CD8-positive, alpha-beta memory T cell (primary cell): ENCODE measurements at places on chromosomes 2 and 18. TPM values are rescaled to one million over a fixed set of nuclear protein-coding genes. Genes with fewer than 3 reads are reported as not detected.
A peak's percentile ranks its signal among the peaks of the same experiment; 100 is the strongest.

GRCh38 chr2:159773426-159773825 lies 24.6 kb downstream of the CD302 start:
- no peak for DNase-seq
- H3K4me1 ChIP-seq, result no peaks in the 10 kb centered on the region
- no peak overlapping the region for H3K4me3 ChIP-seq
- no peaks in the 10 kb centered on the region for H3K36me3 ChIP-seq

The GBX2 gene
- not detected for total RNA-seq

GRCh38 chr2:128196471-128196931 lies 105.5 kb downstream of the UGGT1 start:
- no peak overlapping the region for H3K4me3 ChIP-seq
- no peak for DNase-seq
- H3K4me1 ChIP-seq, result peaks cover 26% of the 10 kb centered on the region
- H3K27me3 ChIP-seq, result no peaks in the 10 kb centered on the region
- H3K27ac ChIP-seq, result no peak overlapping the region

DNA sequence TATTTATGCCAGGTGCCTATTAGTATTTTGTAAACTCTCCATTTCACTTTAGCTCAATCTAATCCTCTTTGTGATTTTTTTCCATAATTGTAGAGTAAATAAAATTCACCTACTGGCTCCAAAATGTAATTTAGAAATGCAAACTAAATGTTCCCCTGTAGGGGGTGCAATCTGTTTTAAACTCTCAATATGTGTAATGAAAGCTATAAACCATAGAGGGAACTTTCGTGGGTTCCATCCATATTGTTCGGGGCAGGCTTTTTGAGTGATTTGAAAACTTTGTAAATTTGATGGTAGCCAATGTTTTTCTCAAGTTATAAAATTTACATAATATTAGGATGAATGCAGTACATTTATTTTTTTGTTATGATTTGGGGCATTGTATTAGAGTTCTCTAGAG lies 49.4 kb downstream of the TSPYL6 start:
- no peak overlapping the region for H3K4me3 ChIP-seq
- no peaks in the 10 kb centered on the region for H3K4me1 ChIP-seq

DNA sequence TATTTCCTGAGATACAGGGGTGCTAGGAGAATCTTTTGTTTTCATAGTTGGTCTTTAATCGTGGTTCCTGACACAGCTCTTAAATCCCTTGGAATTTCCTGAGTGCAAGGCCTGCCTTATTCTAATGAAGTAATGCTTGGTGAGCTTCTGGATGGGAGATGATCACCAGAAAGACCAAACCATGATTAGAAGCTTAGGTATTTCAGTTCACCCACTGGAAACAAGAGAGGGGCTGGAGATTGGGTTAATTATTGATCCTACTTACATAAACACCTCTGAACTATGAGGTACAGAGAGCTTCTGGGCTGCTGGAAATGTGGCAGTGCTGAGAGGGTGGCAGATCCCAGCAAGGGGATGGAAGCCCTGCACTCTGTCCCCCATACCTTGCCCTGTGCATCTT lies 406.8 kb downstream of the THSD7B start:
- no peak overlapping the region for H3K27ac ChIP-seq
- no peak for DNase-seq
- no peaks in the 10 kb centered on the region for H3K27me3 ChIP-seq
- no peaks in the 10 kb centered on the region for H3K4me1 ChIP-seq
- H3K36me3 ChIP-seq, result no peaks in the 10 kb centered on the region

DNA sequence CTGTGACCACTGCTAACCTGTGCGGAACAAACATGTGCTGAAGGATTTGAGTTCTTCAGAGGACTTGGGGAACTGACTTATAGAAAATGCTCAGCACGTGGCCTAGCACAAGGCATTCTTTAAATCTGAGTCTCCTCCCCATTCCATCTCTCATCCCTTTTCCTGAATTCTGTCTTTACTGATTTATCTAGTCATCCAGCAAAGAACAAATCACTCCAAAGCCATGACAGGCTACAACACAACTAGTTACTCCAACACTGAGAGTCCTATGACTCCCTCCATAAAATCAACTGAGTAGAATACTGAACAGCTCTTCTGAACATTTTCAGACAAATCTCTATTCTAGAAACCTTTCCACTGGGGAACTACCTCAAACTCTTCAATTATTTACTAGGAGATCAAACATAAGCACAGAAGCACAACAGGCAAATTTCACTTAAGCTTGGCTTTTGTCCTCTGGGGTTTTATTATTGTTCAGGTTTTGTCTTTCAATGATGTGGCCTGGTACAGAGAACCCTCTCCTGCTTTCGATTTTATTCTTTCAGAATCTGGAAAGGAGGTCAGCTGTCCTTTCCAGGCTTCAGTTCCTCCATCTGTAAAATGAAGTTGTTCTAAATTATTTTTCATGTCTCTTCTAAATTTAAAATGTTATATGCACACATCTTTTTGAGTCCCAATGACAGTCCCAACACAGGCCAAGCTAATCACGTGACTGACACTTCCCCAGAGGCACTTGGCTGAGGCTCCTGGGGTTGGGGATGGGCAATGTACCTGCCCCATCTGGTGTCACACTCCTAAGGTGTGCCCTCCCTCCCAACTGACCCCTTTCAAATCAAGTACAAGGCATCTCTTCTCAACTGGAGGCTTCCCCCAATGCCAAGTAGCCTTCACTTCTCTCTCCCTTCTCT lies 31.8 kb downstream of the RNU4ATAC start:
- H3K4me3 ChIP-seq, result no peak overlapping the region
- no peaks in the 10 kb centered on the region for H3K27me3 ChIP-seq
- H3K27ac ChIP-seq, result no peak overlapping the region
- H3K36me3 ChIP-seq, result no peaks in the 10 kb centered on the region
- no peak for DNase-seq
- H3K4me1 ChIP-seq, result no peaks in the 10 kb centered on the region

DNA sequence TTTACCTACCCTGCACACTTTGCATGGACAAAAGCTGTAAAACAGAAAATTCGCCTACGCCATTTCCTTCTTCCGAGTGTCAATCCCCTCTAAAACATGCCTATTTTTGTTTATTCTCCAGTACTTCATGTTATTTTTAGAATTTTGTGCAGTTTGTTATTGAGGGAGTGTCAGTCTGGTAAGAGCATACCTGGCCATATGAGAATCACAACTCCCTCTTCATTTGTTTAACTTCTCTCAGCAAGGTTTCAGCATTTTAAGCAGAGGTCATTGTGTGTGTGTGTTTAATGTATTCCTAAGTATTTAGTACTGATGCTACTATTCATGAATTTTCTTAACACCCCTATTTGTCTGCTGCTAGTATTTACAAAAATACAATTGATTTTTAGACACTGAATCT lies 49.4 kb downstream of the SMAD2 start:
- H3K4me3 ChIP-seq, result no peak overlapping the region
- DNase-seq, result no peak
- no peaks in the 10 kb centered on the region for H3K4me1 ChIP-seq
- no peak overlapping the region for H3K27ac ChIP-seq

The IL36G gene
- total RNA-seq, result not detected

The PLGLB2 gene
- total RNA-seq, result 0.59 TPM

The UGT1A3 gene
- total RNA-seq, result not detected

The RAD51AP2 gene
- total RNA-seq, result not detected

The MAP3K20 gene
- total RNA-seq, result 11.2 TPM

The TMEM200C gene
- total RNA-seq, result not detected

GRCh38 chr2:100104718-100105677 lies 37.4 kb downstream of the AFF3 start:
- H3K27me3 ChIP-seq, result no peaks in the 10 kb centered on the region
- H3K4me3 ChIP-seq, result no peak overlapping the region
- DNase-seq, result peak; percentile 3
- H3K36me3 ChIP-seq, result no peaks in the 10 kb centered on the region
- no peak overlapping the region for H3K27ac ChIP-seq
- no peaks in the 10 kb centered on the region for H3K4me1 ChIP-seq

The FLACC1 gene
- total RNA-seq, result 2.5 TPM

The MATN3 gene
- not detected for total RNA-seq

- no peaks in the 10 kb centered on the region for H3K4me1 ChIP-seq
- H3K27ac ChIP-seq, result no peak overlapping the region
- no peaks in the 10 kb centered on the region for H3K27me3 ChIP-seq
- H3K36me3 ChIP-seq, result no peaks in the 10 kb centered on the region
- H3K4me3 ChIP-seq, result no peak overlapping the region
Observed at GRCh38 chr18:78625847-78626246, 353.8 kb upstream of the SALL3 start.

DNA sequence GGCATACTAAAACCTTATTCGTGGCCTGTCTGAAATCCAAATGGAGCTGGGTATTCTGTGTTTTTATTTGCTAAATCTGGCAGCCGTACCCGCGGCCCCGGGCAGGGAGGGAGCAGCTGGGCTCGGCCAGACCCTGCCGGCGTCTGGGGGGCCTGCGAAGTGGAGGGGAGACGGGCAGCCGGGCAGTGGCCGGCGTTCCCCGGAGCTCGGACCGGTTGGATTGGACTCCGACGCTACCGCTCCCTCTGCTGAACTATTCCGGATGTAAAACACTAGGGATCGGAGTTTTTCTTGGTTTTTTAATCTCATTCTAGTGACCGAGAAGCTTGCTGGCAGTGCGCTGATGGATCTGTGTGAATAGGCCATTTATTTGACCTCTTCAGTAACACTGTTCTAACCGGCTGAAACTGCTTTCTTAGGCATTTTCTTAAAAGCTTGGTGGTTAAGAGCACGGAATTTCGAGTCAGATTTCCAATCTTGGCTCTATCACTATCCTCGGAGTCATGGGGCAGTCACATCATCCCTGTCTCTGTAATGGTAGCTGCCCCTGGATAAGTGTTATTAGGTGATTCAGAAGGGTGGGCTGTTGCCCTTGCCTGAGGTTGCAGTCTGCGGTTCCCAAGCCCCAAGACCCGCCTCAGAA lies 694 bp downstream of the UNC50 start:
- H3K4me3 ChIP-seq, result peak overlapping the region; percentile 93
- DNase-seq, result no peak
- peak overlapping the region; percentile 94 for H3K27ac ChIP-seq
- peaks cover 46% of the 10 kb centered on the region for H3K4me1 ChIP-seq
- no peaks in the 10 kb centered on the region for H3K27me3 ChIP-seq
- peaks cover 6% of the 10 kb centered on the region for H3K36me3 ChIP-seq

The CPLX4 gene
- not detected for total RNA-seq
